Chondrocyte (in vitro differentiated cells): ENCODE measurements at places on chromosomes 12 and 14. TPM values are rescaled to one million over a fixed set of nuclear protein-coding genes. Genes with fewer than 3 reads are reported as not detected.

KLRC2 gene
- not detected in 3 replicates for total RNA-seq

ZNF891 gene
- total RNA-seq, result 1.0 to 1.8 TPM (median 1.3 TPM) in 3 replicates

VRTN gene
- not detected in 3 replicates for total RNA-seq

- no peaks in the 10 kb centered on the region for H3K4me1 ChIP-seq
- no peak overlapping the region for H3K27ac ChIP-seq
- H3K27me3 ChIP-seq, result no peaks in the 10 kb centered on the region
- peaks cover 21% of the 10 kb centered on the region for H3K36me3 ChIP-seq
Observed at GRCh38 chr12:120702637-120703036, 7.6 kb upstream of the UNC119B start.

DNA sequence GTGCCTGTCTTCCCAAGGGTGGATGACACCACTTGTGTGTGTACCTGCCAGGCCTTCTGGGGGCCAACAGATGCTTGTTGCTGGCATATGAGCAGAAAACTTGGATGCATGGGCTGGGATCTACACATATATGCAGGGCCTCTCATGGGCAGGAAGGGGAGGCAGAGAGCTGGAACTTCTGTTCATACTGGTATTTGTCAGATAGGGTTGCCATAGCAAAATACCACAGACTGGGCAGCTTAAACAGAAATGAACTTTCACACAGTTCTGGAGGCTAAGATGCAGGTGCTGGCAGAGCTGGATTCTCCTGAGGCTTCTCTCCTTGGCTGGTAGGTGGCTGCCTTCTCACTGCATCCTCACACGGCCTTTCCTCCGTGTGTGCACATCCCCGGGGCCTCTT is 121.8 kb downstream of the SUDS3 start:
- H3K27me3 ChIP-seq, result no peaks in the 10 kb centered on the region
- no peak overlapping the region for H3K4me3 ChIP-seq
- H3K4me1 ChIP-seq, result peaks cover 4% of the 10 kb centered on the region
- no peaks in the 10 kb centered on the region for H3K36me3 ChIP-seq
- DNase-seq, result no peak

- H3K4me1 ChIP-seq, result peaks cover 25% of the 10 kb centered on the region
- peaks cover 37% of the 10 kb centered on the region for H3K36me3 ChIP-seq
- H3K27me3 ChIP-seq, result no peaks in the 10 kb centered on the region
- no peak overlapping the region for H3K27ac ChIP-seq
- no peak for DNase-seq
Observed at GRCh38 chr14:71597287-71597920, 334.8 kb upstream of the RGS6 start.

DNA sequence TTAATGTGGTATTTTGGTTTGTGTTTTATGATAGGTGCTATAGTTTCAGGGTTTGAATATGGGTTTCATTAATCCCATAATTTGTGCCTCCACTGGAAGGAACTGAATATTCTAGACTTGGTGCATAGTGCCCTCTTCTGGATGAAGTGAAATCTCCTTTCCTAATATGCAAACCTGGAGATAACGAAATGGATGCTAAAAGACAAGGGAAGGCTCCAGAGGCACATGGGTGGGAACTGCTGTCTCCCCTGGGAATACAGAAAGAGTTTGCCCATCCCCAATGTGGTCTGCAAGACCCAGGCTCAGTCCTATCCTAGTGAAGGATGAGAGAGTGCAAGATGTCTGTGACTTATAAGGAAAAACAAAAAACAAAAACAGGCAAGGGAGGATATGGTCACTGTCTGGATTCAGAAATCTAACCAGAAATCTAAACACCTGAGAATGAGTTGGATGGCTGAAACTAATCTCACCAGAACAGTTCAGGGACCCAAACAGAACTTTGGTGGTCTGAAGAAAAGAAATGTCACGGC is 142.3 kb upstream of the TMPO start:
- H3K27ac ChIP-seq, result no peak overlapping the region
- DNase-seq, result no peak
- no peaks in the 10 kb centered on the region for H3K36me3 ChIP-seq
- H3K4me3 ChIP-seq, result no peak overlapping the region
- peaks cover 28% of the 10 kb centered on the region for H3K27me3 ChIP-seq

DNA sequence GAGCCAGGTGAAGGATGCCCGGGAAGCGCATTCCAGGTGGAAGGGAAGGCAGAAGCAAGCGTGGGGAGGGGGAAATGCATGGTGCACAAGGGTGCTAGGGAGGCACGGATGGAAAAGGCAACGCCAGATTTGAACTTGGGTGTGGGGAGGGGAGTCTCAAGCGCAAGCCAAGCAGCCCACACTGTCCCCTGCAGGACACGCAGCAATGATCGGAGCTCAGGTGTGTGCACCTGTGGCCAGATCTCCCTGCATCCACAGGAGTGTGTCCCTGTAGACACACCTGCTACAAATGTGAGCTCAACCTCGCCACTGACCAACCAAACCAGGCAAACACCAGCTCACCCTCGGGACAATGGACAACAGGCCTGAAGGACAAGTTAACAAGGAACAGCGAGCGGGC is 63.2 kb downstream of the SCARB1 start:
- H3K36me3 ChIP-seq, result peaks cover 5% of the 10 kb centered on the region
- H3K27me3 ChIP-seq, result no peaks in the 10 kb centered on the region
- H3K4me3 ChIP-seq, result no peak overlapping the region
- no peak overlapping the region for H3K27ac ChIP-seq
- no peak for DNase-seq

- no peak for DNase-seq
- no peaks in the 10 kb centered on the region for H3K27me3 ChIP-seq
- H3K36me3 ChIP-seq, result peaks cover 3% of the 10 kb centered on the region
- peaks cover 38% of the 10 kb centered on the region for H3K4me1 ChIP-seq
Observed at GRCh38 chr12:130826151-130826801, 12.8 kb downstream of the STX2 start.
